Esophagus muscularis mucosa (tissue), 4 donors: ENCODE measurements at places on chromosomes 13 and 19. TPM values are rescaled to one million over a fixed set of nuclear protein-coding genes. Genes with fewer than 3 reads are reported as not detected.

- no peak overlapping the region for H3K4me3 ChIP-seq
- no peaks in the 10 kb centered on the region for H3K4me1 ChIP-seq
- H3K36me3 ChIP-seq, result no peaks in the 10 kb centered on the region
- H3K27me3 ChIP-seq, result no peaks in the 10 kb centered on the region
These were observed 126.6 kb downstream of the AKAP11 start for GRCh38 chr13:42398533-42398932.

GRCh38 chr13:97268772-97269171 lies 46.6 kb downstream of the MBNL2 start:
- H3K4me3 ChIP-seq, result no peak overlapping the region
- peak overlapping the region; percentile 56 for H3K27ac ChIP-seq
- H3K36me3 ChIP-seq, result no peaks in the 10 kb centered on the region
- no peak for DNase-seq

TMEM150B gene
- 3.6 TPM for total RNA-seq

CAPN12 gene
- 1.5 TPM for total RNA-seq

SLC7A9 gene
- not detected for total RNA-seq

DNA sequence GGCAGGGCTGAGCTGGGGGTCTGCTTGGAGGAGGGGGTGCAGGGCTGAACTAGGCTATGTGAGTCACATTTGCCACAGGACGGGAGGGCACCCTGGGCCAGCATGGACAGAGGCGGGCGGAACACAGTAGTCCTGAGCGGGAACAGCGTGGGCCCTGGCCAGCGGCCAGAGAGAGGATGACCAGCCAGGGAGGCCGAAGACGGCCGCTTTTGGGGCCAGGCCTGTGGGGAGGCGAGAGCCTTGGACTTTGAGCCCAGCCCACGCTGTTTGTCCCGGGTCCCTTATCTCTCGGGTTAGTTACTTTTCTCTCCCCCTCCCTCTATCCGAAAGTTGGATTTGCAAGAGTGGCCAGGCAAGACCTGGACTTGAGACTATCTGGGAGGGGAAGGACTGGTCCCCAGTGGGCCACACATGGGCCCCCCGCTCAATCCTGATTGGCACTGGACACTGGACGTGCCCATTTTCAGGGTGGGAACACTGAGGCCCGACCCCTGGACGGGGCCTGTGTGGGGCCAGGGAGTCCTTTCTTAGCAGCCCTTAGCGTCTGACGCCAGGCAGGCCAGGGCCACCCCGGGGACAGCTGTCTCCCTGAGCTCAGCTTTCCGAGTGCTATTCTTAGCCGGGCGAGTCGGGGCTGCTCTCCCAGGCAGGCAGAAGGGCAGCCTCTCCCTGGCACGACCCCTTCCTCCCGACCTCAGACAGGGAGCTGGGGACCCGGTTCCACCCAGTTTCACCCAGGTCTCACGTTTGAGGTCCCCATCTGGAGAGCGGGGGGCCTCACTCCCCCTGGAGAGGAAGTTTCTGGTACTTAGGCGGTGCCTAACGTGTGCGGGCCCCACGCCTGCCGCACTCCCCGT lies 833 bp downstream of the GAMT start:
- no peak for DNase-seq
- peak overlapping the region; percentile 66 for H3K4me3 ChIP-seq
- no peaks in the 10 kb centered on the region for H3K36me3 ChIP-seq
- H3K27me3 ChIP-seq, result no peaks in the 10 kb centered on the region
- H3K4me1 ChIP-seq, result peaks cover 50% of the 10 kb centered on the region

GRCh38 chr19:18985257-18985656 lies 44.2 kb upstream of the HOMER3 start:
- DNase-seq, result no peak
- no peak overlapping the region for H3K27ac ChIP-seq
- no peak overlapping the region for H3K4me3 ChIP-seq
- H3K27me3 ChIP-seq, result no peaks in the 10 kb centered on the region

NCLN gene
- total RNA-seq, result 32.6 TPM

ZNF135 gene
- total RNA-seq, result 8.0 TPM

MBNL2 gene
- 107 TPM for total RNA-seq

DNA sequence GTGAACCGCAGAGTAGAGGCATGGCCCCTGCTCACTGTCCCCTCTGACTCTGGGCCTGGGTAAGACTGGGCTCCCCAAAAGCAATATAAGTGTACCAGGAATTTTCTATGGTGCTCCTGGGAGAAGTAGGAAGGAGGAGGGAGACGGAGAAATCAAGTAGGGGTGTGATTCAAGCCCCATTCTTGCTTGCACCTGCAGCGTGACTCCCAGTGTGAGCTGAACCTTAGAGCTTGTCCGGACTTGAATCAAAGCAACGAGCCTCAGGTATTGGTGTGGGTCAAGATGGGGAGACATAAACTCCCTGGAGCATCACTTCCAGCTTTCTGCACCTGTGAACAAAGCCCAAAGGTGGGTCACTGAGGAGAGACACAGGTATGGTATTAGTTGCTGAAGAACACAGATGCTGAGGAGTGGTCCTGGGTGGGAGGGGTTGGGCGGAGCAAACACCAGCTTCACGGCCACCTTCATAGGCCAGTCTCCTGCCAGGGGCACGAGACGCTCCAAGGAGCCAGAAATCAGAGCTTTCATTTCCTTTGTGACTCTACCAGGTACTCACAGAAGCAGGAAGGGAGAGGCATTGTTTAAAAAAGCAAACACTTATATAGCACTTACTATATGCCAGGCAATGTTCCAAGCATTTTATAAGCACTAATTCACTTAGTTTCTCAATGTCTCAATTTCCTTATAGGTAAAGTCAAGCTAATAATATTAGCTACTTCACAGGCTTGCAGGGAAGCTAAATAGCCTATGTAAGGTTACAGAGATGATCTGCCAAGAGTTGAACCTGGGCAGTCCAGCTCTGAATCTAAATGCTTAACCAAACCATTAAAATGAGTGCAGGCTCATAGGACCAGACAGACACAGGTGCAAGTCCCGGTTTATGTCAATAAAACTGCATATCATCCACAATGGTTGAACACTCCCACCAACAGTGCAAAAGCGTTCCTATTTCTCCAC lies 775.3 kb downstream of the UQCRFS1 start:
- H3K4me1 ChIP-seq, result no peaks in the 10 kb centered on the region
- no peak overlapping the region for H3K4me3 ChIP-seq
- H3K36me3 ChIP-seq, result no peaks in the 10 kb centered on the region
- H3K27me3 ChIP-seq, result peaks cover 9% of the 10 kb centered on the region

SPTBN4 gene
- total RNA-seq, result 5.8 TPM

PTGIR gene
- 9.1 TPM for total RNA-seq

NFKBIB gene
- 34.1 TPM for total RNA-seq

DNA sequence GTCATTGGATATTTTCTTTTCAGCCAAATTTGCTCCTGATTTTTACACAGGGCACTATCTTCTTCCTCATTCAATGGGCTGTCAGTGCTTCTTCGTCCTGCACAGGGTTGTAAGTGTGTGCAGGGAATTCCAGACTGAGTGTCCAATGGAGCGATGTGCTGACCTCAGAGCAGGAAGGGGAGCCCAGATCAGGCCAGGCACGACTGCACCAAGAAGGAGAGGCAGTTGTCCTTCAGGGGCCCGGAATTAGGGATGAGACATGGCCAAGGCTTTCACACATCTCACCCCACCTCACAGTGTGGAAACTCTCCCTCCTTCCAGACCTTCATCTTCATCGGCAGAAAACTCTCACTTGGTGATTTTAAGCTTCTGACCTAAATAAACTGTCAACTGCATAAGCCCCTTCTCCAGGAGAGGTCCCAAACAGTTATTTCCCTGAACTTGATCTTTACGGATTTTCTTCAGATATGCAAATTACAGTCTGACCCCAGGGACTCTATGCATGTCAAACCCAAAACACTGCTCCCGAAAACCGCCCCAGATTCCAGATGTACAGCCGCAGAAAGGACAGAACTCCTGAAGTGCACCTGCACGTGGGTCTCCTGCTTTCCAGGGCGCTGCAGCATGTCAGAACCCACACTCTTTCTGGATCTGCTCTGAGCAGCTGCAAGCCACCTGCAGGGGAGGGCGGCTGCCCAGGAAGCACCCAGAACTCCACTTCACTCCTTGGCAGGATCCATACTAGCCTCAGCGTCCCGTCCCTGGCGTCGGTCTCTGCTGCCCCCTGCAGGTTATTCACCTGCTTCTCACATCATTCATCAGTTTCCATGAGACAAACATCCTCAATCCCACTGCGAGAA lies 625 bp upstream of the ZNF20 start:
- DNase-seq, result peak; percentile 93
- H3K36me3 ChIP-seq, result peaks cover 11% of the 10 kb centered on the region
- no peaks in the 10 kb centered on the region for H3K27me3 ChIP-seq
- H3K27ac ChIP-seq, result peak overlapping the region; percentile 91
